ENCODE measurements at places on chromosomes 6 and 20. TPM values are rescaled to one million over a fixed set of nuclear protein-coding genes. Genes with fewer than 3 reads are reported as not detected.

DNA sequence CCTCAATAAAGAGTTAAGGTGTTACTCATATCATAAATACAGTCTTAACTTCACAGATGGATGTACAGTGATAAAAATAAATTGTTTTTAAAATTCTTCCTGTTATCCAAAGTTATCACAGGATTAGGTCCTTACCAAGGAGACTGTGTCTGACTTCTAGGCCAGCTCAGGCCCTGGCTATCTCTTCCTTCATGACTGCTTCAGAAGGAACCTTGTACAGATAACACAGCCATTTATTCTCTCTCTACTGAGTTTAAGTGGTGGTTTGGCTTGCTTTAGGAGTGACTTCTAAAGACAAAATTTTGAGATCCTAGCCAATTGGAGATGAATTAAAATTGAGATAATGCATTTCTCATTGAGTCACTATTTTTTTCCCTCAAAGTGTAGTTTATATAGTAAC, 40.8 kb upstream of the RNF182 start:
- no peak for DNase-seq

BACH2 gene
- polyA plus RNA-seq, result 41.1 TPM

GRCh38 chr6:116029535-116029934, 31.2 kb downstream of the FRK start:
- DNase-seq, result no peak

PM20D2 gene
- 7.4 TPM for polyA plus RNA-seq

R3HDML gene
- not detected for polyA plus RNA-seq

- DNase-seq, result no peak
These were observed 77.1 kb downstream of the CBFA2T2 start for GRCh38 chr20:33566781-33567603.

GRCh38 chr6:23413327-23414050, 712.5 kb upstream of the NRSN1 start:
- no peak for DNase-seq

CYP24A1 gene
- not detected for polyA plus RNA-seq

DNA sequence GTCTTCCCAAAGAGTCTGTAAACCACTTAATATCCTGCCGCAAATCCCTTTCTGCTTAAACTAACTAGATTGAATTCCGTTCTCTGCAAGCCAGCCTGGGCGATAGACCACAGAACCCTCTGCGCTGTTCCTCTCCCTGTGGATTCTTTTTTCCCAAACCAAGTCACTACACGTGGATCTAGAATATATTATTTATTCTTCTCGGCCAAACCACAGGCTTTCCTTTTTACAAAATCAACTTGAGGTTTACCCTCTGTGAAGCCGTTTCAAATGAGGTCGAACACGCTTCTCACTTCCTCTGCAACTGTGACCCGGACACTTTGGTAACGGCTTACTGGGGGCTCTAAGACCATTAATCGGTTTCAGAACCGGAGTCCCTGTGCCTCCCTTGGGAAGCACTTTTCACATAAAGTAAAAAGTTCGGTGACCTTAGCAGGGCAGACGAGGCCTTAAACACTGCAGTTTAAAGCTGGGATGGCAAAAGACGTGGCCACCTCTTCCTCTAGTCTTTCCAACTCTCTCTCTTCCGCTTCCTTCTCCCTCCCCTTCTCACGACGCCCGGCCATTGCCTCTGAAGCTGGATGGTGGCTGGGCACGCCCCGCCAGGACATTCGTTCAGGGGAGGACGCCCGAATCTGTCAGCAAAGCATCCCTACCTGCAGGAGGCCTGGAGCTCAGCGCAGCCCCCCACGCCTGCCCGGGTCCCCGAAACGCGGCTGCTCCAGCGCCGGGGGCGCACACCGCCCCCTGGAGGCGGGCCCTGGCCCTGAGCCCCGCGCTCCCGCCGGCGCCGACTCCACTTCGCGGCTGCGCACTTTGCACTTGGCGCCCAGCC, 55.0 kb upstream of the FOXC1 start:
- DNase-seq, result peak; percentile 67

SLC24A3 gene
- polyA plus RNA-seq, result not detected

CGAS gene
- polyA plus RNA-seq, result 5.1 TPM

GRCh38 chr6:43986177-43986825, 141.0 kb downstream of the MRPL14 start:
- no peak for DNase-seq

MPIG6B gene
- polyA plus RNA-seq, result 4.8 TPM

- DNase-seq, result no peak
These were observed 38.2 kb downstream of the PMEPA1 start for GRCh38 chr20:57671662-57672061.

OTOR gene
- polyA plus RNA-seq, result not detected

- DNase-seq, result peak; percentile 0
These were observed 19.5 kb upstream of the DEFB113 start for GRCh38 chr6:49988900-49989299.

BANF2 gene
- polyA plus RNA-seq, result not detected

CNR1 gene
- 4.8 TPM for polyA plus RNA-seq

DNA sequence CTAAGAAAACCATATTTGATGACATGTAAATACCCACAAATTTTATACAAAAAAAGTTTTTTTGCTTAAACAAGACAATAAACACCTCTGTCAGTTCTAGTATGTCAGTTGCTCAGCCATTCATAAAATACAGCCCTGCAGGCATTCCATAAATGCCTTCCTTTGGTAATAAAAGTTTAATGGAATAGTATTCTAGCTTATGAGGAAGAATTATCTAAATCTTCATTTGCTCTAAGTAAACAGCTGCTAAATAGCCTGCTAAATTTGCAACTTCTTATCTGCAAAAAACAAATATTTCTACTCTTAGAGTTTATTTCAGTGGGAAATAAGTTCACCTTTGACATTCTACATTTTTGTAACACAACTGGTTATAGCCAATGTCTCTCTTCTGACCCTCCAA, 108.8 kb downstream of the SMLR1 start:
- no peak for DNase-seq

DNA sequence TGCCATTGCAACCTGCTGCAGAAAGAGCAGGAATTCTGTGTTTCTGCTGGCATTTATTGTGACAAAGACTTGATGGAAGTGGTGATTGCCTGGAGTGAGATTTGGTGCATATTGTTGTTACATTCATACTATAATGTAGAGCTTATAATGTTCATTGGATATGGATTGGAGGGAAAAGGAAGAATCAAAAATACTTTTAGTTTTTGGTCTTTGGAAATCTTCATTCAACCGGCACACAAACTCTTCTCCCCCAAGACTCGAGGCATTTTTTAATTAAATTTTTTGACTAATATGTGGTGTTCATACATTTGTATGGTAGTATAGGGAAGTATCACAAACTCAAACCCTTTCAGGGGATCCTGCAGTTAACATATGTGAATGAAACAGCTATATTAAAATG, 380.8 kb downstream of the DOK5 start:
- no peak for DNase-seq

SAMD3 gene
- polyA plus RNA-seq, result 3.3 TPM

RAB32 gene
- polyA plus RNA-seq, result 0.17 TPM

DNA sequence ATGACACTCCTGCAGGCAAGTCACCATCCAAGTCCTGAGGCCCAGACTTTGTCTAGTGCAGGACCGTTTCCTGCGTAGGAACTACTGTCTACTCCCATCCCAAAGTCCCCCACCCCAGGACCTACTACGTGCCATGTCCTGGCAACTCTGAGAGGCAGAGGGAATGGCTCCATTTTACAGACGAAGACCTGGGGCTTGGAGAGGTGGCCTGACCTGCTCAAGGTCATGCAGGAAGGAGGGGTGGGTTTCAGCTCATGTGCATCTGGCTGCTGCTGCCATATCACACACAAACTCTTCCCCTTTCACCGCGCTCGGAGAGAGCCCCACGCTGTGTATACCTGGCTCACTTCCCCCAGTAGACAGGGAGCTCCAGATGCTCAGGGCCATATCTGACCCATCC, 1.2 kb upstream of the NOL4L start:
- DNase-seq, result peak; percentile 31

GRCh38 chr6:744666-745353, 51.9 kb upstream of the EXOC2 start:
- no peak for DNase-seq

Measured in B cell (primary cell).